ENCODE measurements at places on chromosomes 5 and 9. TPM values are rescaled to one million over a fixed set of nuclear protein-coding genes. Genes with fewer than 3 reads are reported as not detected.

- no peak for DNase-seq
Measured at GRCh38 chr5:142671266-142671665, 14.6 kb downstream of the FGF1 start.

DNA sequence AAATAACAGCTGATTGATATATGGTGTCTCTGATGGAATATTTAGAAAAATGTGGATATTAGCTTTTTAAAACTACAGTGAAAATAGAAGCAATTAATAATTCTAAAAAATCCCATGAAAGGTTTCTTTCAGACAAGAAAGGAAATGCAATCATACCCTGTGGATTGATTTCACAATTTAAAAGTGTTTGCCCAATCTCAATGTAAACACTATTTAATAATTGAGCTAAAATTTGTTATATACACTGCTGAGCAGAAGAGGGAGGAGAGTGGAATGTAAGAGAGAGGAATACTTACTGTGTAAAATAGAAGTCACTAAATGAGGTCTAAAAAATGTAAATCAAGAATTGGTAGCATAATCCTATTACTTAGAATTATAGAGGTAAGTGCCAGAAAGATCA, 76.9 kb downstream of the FEM1C start:
- DNase-seq: no peak

DNA sequence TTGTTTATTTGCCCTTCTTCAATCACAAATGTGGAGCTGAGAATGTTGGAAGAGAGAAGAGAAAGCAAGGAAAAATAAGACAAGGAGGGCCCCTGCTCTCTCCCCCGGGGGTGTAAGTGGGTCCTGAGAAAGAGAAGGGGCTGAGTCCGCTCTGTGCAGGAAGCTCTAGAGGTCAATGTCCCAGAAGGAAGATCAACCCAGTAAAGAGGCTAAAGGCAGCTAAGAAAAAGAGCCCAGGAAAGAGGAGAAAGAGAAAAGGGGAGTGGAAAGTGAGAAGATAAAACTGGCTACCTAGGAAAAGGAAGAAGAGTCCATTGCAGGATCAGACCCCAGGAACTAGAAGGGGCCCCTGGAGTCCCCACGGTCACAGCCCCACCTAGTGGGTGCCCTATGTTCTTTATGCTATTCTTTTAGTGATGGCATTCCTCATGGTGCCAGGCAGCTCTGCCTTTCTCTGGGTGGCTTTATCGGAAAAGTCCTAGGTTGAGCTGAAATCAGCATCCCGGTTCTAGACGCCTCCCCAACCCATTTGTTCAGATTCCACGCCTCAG, 583.4 kb downstream of the ACTL7B start:
- DNase-seq: peak; percentile 68

- DNase-seq: peak; percentile 31
Measured at GRCh38 chr9:7570107-7570720, 229.4 kb downstream of the DMAC1 start.

C1QTNF3 gene
- total RNA-seq: 12.0 TPM

SMIM33 gene
- total RNA-seq: not detected
